ENCODE measurements at places on chromosomes 5 and 9.

DNA sequence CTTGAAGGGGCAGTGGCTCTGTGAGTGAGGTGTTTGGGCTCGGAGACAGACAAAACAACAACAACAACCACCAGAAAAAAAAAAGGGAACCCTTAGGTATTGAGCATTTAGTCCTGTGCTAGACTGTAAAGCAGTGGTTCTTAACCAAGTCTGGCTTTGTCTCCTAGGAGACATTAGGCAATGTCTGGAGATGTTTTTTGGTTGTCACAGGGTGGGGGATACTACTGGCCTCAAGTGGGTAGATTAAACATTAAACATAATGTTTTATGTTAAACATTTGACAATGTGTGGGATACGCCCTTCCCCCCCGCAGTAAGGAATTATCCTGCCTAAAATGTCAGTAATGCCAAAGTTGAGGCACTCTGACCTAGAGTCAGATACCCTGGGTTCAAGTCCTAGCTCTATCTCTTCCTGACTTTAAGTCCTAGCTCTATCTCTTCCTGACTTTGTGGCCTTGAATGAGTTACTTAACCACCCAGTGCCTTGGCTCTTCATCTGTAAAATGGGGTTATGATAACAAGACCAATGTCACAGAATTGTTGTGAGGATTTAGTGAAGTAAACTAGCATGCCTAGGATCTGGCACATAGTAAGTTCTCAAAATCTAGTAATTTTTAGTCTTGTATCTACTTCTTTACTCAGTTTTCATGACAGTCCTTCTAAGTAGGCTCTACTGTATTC lies 1.8 kb downstream of the TRIM32 start:
- peaks cover 2% of the 10 kb centered on the region for H3K36me3 ChIP-seq
- no peak for DNase-seq
- H3K27me3 ChIP-seq: no peaks in the 10 kb centered on the region
- H3K4me1 ChIP-seq: peaks cover 42% of the 10 kb centered on the region

- H3K27ac ChIP-seq: peak overlapping the region; percentile 84
- no peaks in the 10 kb centered on the region for H3K27me3 ChIP-seq
- peak overlapping the region; percentile 67 for H3K4me3 ChIP-seq
- peaks cover 24% of the 10 kb centered on the region for H3K4me1 ChIP-seq
Observed at GRCh38 chr9:92711844-92712243, 41.9 kb upstream of the IPPK start.

GRCh38 chr9:115837618-115838017 lies 316.0 kb upstream of the PAPPA start:
- H3K27ac ChIP-seq: no peak overlapping the region
- no peaks in the 10 kb centered on the region for H3K36me3 ChIP-seq
- no peak overlapping the region for H3K4me3 ChIP-seq
- H3K4me1 ChIP-seq: no peaks in the 10 kb centered on the region
- H3K27me3 ChIP-seq: no peaks in the 10 kb centered on the region
- DNase-seq: no peak

GRCh38 chr5:150641006-150641570 lies 628 bp downstream of the SYNPO start:
- peaks cover 7% of the 10 kb centered on the region for H3K36me3 ChIP-seq
- no peaks in the 10 kb centered on the region for H3K27me3 ChIP-seq
- DNase-seq: no peak
- H3K27ac ChIP-seq: peak overlapping the region; percentile 21

DNA sequence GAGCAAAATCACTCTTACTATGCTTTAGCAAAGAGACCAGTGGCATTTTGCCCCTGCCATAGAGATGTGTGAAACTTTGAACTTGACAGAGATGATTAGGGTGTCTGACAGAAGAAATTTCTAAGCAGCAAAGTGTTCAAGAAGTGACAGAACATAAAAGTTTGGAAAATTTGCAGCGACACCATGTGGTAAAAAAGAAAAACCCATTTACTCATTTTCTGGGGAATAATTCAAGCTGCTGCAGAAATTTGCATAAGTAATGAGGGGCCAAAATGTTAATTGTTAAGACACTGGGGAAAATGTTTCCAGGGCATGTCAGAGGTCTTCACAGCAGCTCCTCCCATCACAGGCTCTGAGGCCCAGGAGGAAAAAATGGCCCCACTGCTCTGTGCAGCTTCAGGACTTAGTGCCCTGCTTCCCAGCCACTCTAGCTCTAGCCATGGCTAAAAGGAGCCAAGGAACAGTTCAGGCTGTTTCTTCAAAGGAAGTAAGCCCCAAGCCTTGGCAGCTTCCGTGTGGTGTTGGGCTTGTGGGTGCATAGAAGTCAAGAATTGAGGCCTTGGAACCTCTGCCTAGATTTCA lies 6.1 kb upstream of the AP3B1 start:
- H3K4me1 ChIP-seq: peaks cover 7% of the 10 kb centered on the region
- H3K27me3 ChIP-seq: peaks cover 4% of the 10 kb centered on the region
- H3K4me3 ChIP-seq: no peak overlapping the region
- DNase-seq: no peak
- no peaks in the 10 kb centered on the region for H3K36me3 ChIP-seq
- no peak overlapping the region for H3K27ac ChIP-seq

Measured in memory B cell (primary cell).